ENCODE measurements at places on chromosomes 6 and 20.
A peak's percentile ranks its signal among the peaks of the same experiment; 100 is the strongest.

- DNase-seq = no peak
These were observed 352.5 kb upstream of the PRND start for GRCh38 chr20:4369119-4369797.

DNA sequence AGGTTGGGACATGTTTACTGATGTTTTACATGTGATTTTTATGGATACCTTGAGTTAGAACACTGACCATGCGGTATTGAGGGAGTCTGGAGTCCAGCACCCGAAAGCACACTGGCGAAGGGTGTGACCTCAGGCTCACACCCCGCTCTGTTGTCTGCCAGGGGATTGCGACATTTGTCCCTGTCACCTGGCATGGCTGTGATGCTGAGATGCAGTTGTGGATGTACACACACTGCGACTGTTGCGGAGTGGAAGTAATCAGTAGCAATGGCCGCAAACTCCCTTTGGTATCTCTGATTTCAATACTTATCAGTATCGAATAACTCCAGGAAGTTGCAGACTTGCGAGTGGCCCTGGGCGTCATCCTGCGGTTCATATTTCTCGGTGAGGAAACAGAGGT is 43.2 kb downstream of the CDH4 start:
- DNase-seq = no peak

- no peak for DNase-seq
These were observed 21.5 kb upstream of the MRPS18A start for GRCh38 chr6:43708860-43709653.

DNA sequence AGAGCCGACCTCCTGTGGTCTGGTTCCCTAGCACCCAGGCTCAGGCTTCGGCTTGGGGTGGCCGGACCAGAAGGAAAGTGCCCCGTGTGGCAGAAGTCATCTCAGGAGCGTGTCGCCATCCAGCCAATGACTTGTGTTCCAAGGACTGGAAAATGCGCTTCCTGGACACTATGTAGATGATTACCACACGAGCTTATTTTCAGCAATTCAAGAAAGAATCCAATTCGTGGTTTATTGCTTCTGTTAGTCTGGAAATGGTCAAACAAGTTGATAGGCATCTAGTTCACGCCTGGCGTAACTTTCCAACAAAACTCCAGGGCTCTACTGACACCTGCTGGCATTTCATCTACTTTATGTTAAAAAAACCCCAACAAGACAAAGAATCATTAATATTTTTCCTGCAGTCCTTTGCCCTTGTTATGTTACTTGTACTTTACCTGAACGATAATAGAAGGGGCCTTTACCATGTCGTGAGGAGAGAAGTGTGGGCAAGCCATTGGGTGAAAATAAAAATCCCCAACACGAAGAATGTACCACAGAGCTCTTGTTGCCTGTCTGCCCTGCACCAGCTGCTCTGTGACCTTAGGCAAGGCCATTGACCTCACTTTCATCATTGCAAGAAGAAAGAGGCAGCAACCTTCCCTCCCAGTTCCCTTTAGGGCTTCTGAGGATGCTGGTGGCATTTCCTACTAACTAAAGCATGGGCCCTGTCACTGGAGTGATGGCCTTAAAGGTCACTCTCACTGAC is 154.7 kb upstream of the LAMP5 start:
- peak; percentile 44 for DNase-seq

DNA sequence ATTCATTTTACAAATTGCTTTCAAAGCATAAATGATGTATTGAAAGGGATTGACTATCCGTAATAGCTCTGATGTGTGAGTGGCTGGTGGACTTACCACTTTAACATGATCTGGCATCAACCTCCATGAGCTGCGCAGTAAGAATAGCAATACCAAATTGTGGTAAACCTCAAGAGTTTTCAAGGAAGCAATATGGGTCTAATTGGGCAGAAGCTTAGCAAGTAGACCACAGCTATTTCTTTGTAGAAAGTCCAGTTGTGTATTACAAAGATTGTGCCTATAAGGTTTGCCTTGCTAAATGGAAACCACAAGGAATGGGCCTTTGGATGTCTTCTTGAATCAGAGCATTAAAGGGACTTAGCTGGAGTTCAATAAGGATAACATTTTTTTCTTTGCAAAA is 736.6 kb downstream of the KIF16B start:
- DNase-seq = no peak

- no peak for DNase-seq
These were observed 42.5 kb downstream of the LYRM2 start for GRCh38 chr6:89596056-89596455.

- no peak for DNase-seq
These were observed 12.7 kb downstream of the TRIM27 start for GRCh38 chr6:28910901-28911690.

DNA sequence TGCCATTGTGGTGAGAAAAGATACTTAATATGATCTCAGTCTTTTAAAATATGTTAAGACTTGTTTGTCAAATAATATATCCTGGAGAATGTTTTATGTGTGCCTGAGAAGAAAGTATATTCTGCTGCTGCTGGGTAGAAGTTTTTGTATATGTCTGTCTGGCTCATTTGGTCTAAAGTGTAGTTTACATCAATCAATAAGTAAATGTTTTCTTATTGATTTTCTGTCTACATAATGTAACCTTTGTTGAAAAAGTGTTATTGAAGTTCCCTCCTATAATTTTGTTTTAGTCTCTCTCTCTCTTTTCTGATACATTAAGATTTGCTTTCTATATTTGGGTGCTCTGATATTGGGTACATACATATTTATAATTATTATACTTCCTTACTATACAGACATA is 201.2 kb downstream of the THBS2 start:
- DNase-seq = no peak

DNA sequence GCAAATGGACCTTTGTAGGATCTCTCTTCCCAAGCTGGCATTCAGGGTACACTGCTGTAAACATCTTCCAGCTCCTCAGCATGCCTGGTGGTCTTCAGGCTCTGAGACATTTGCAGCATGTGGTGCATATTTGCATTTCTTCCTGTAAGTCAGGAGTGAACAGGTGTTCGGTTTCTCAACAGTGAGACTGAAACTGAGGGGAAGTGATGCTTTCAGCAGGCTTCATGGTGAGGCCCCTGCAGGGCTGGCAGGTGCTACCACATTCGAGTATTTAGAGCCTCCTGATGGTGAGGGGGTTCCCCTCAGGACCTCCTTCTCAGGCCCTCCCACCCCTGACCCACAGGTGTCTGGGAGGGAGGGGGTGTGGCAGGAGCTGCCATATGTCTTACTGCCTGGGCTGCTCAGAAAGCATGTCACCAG is 15.1 kb downstream of the MYBL2 start:
- peak; percentile 92 for DNase-seq

GRCh38 chr6:130593200-130593599 is 227.4 kb downstream of the TMEM200A start:
- DNase-seq = no peak

- DNase-seq = no peak
These were observed 698.5 kb downstream of the FRK start for GRCh38 chr6:115362234-115362633.

DNA sequence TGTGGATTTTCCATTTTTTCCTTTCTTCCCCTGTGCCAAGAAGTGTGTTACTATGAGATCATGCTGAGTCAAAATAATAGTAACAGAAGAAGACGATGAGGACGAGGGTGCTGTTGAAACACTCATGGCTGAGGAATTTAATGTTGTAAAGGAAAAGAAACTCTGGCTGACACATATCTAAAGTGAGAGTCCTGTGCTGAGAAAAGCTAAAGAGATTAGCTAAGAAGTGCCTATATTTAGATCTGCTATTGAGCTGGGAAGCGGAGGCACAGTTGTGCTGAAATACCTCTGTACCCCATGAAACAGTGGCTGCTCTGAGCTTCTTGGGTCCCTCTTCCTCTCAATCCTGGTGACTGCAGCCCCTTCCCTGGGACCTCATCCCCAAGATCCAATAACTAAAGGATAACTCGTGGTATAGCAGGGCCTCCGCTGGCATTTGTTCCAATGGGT is 1.1 kb upstream of the SYTL3 start:
- DNase-seq = no peak

Data from NCI-H2171 (cell line).